NT2/D1 (cell line): ENCODE measurements at places on chromosomes 12 and 14.

DNA sequence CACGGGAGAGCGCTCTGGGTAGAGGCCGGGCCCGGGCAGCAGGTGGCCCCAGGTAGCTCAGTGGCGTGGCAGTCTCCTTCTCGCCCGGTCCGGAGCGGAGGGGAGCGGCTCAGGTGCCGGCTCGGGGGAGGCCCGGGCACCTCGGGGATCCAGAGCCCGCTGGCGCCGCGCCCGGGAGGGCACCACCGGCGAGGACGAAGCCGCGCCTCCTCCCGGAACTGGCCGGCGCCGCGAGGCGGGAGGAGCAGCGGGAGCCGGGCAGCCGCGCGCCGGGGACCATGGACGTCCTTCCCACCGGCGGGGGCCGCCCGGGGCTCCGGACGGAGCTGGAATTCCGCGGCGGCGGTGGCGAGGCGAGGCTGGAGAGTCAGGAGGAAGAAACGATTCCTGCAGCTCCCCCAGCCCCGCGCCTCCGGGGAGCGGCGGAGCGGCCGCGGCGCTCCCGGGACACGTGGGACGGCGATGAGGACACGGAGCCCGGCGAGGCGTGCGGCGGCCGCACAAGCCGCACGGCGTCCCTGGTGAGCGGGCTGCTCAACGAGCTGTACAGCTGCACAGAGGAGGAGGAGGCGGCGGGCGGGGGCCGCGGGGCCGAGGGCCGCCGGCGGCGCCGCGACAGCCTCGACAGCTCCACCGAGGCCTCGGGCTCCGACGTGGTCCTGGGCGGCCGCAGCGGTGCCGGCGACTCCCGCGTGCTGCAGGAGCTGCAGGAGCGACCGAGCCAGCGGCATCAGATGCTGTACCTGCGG lies 21.5 kb upstream of the GNS start:
- DNase-seq, result no peak

GRCh38 chr14:96515731-96516130 lies 13.5 kb downstream of the PAPOLA start:
- DNase-seq, result no peak

DNA sequence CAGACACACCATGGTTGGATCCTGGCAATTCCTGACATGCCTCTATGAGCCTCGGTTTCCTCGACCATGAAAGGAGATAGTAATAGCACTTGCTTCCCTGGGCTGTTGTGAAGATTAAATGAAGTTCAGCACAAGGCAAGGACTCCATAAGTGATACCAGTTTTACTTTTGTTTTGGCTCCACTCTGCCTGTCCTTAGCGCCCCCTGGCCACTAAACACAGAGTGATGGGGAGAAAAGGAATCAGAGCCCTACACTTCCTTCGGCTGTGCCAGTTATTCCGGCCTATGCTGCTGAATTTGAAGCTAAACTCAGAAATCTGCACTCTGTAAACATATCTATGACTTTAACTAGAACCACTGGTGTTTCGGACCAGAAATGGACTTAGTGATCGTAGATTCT lies 173.8 kb downstream of the C12orf75 start:
- no peak for DNase-seq

- no peak for DNase-seq
Measured at GRCh38 chr12:53788892-53789291, 37.1 kb upstream of the CISTR start.

- DNase-seq, result peak; percentile 35
Measured at GRCh38 chr14:101972126-101972866, 7.9 kb downstream of the DYNC1H1 start.

GRCh38 chr12:64950711-64951298 lies 126.4 kb downstream of the TBC1D30 start:
- DNase-seq, result no peak

DNA sequence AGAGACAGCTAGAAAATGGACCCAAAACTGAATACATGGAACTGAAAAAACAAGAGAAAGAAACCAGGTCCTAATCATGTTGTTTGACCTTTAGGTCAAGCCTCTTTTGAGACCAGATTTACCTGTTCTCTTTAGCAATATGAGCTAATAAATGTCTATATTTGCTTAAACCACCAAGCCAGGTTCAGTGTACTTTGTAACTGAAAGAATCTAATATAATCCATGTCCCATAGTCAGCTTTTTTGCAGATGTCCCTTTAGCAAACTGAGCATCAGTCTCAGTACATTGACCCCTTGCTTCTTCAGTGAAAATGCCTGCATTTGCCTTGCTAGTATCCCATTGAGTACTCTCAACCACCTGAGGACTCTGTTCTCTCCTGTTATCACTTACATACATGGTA lies 61.7 kb downstream of the PLCZ1 start:
- DNase-seq, result no peak

DNA sequence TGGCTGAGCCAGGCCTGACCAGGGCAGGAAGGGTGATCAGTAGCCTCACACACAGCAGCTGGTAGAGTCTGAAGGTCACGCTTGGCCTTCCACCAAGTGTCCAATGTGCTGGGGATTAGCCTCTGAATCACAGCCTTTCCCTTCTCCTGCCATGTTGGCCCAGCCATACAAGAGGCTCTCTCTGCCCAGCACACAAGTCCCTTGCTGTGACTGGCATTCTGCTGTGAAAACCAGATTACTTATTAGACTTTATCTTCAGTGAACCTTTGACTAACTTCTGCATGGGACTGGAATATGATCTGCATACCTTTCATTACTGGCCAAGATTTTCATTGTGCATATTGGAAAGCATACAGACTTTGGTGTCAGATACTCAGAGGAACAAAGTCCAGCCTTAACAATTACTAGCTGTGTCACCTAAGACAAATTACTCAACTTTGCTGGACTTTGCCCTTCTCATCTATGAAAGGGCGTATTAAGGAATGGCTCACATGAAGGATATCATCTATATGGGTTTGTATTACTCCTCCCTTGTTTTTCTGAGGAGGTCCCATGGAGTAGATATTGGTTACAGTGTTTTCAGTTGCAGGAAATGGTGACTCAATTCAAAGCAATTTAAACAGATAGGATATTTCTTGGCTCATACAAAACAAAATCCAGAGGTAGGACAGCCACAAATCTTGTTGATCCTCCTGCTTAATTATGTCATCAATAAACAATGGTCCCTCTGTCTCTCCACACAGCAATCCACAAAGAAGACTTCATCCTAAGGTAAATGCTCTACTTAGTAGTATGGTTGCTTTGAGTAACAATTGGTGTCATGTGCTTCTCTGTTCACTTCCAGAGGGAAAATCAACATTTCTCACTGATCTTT lies 99.6 kb downstream of the DYRK2 start:
- no peak for DNase-seq

GRCh38 chr14:36513451-36514277 lies 6.4 kb downstream of the NKX2-1 start:
- no peak for DNase-seq

DNA sequence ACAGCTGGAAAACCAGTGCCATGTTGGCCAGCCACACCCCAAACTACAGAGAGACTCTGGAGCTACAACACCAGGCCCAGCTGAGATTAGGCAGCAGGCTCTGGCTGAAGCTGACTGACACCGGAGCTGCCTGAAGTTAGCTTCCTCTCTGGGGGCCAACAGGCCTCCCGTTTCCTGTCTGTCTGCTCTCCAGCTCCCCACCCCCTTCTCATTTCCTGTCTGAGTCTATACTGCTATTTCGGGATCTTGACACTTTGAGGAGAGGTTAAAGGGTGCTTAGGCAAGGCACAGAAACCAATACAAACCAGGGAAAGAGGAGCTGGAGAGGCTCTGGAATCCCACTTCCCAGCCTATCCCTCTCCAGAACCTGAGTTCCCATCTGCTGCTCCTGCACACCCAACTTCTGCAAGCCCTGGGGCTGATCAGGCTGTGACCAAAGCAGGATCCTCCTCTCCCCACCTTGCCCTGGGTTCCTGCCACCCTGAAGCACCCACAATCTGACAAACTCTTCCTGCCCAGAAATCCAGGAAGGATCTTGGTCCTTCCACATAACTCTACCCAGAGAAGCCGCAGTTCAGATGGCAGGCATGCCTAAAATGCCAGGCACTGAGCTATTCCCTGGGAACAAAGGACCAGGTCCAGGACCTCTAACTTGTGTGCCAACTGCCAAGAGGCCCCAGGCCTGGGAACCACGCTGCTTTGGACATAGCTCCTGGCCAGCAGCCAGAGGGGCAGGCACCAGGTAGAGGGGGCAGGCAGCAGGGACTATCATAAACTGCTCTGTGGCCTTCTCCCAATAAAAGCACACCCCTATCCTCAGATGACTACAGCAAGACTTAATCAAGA lies 39.9 kb downstream of the PRPF40B start:
- peak; percentile 50 for DNase-seq

DNA sequence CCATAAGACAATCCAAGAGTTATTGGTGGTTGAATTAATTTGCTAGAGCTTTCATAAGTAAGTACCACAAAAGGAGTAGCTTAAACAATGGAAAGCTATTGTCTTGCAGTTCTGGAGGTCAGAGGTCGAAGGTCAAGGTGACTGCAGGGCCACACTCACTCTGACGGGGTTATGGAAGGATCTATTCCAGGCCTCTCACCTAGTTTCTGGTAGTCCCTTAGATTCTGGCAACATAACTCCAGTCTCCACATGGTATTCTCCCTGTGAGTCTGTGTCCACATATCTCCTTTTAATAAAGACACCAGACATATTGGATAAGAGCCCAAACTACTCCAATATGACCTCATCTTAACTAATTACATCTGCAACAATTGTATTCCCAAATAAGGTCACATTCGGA lies 273.4 kb downstream of the FOXN3 start:
- DNase-seq, result no peak

DNA sequence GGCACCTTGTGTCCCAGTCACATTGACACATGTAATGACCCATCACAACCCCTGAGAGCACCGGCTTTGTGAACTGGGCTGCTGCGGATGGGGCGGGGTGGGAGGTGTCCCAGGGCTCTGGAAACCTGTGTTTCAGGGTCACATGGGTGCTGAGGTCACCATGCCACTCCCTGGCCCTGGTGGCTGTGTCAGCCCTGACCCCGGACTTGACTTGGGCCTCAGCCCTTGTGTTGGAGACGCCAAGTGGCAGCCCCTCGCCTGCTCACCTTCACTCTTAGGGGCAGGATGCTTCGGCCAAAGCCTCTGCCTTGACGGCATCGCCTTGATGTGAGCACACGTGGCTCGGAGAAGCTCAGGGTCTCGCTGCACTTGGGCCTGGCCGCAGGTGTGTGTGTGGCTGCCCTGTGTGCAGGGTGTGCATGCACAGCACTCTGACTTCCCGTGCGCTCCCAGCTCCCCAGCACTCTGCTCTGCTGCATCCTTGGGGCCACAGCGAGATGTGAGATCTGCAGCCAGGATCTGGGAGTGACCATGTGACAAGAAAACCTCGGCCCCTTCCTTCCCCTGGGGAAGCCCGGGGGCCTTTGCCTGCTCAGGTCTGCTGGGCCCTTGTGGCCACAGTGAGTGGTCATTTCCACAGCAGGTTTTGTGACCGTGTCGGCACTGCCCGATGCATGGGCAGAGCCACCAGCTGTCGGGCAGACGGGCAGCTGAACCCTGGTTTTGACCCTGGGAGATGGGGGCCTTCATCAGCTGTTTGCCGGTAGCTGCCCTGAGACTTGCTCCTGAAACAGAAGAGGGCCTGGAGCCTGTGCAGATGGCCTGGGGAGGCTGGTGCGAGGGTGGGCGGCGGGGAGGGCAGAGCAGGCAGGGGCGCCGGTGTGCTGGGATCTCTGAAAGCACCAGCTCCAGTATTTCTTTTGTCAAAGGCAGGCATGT lies 167.4 kb downstream of the KIF26A start:
- DNase-seq, result no peak

GRCh38 chr12:70402597-70402996 lies 36.5 kb downstream of the KCNMB4 start:
- no peak for DNase-seq

GRCh38 chr12:51949342-51950030 lies 2.0 kb upstream of the ACVR1B start:
- DNase-seq, result no peak

DNA sequence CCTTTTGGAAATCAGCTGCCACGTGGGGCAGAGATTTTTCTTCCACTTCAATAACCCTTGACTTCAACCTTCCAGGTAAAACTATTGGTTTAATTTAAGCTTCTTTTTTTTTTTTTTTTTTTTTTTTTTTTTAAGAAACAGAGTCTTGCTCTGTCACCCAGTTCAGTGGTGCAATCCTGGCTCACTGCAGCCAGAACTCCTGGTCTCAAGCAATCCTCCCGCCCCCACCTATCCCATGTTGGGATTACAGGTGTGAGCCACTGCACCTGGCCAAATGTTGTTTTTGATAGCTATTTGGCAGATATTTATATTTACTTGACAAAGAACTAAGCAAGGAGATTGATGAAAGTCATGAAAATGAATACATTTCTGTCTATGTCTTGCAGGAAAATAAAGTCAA lies 65.1 kb downstream of the SINHCAF start:
- DNase-seq, result no peak

GRCh38 chr12:121769831-121770301 lies 23.6 kb downstream of the RHOF start:
- no peak for DNase-seq

DNA sequence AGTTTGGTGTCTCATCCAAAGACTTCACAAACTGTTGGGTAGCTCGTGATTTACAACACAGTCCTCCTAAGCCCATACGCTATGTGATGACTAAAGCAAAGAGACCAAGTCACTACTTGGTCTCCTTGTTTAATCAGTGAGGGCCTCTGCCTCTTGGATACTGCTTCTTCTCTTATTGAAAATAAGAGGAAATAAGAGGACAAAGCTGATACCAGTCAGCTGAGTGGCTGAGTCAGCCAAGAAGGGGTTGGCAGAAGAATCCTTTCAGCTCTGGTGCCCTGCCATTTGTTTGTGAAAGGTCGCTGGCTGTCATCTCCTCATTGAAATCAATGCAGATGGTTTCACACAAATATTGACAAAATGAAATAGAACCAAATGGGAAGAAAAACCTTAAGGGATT lies 67.5 kb upstream of the SLC35F4 start:
- DNase-seq, result no peak
